Fibroblast of mammary gland (primary cell): ENCODE measurements at places on chromosomes 4 and X.

GRCh38 chr4:114780205-114780604, 181.6 kb downstream of the UGT8 start:
- peak; percentile 17 for DNase-seq

DNA sequence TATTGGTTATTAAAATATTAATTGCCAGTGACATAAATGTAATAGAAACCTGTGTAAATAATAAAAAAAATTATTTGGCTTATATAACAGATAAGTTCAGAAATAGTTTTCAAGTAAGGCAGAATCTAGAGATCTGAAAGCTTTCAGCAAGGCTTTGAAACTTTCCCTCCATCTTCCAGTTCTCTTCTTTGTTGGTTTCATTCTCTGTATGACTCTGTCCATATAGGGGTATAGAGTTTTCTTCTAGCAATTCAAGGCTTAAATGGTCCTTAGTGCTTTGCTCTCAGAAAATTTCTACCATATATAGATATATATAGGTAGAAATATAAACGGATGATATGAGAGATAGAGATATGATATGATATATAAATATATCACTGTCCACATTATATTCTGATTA, 160.5 kb upstream of the GABRA2 start:
- DNase-seq, result no peak

DNA sequence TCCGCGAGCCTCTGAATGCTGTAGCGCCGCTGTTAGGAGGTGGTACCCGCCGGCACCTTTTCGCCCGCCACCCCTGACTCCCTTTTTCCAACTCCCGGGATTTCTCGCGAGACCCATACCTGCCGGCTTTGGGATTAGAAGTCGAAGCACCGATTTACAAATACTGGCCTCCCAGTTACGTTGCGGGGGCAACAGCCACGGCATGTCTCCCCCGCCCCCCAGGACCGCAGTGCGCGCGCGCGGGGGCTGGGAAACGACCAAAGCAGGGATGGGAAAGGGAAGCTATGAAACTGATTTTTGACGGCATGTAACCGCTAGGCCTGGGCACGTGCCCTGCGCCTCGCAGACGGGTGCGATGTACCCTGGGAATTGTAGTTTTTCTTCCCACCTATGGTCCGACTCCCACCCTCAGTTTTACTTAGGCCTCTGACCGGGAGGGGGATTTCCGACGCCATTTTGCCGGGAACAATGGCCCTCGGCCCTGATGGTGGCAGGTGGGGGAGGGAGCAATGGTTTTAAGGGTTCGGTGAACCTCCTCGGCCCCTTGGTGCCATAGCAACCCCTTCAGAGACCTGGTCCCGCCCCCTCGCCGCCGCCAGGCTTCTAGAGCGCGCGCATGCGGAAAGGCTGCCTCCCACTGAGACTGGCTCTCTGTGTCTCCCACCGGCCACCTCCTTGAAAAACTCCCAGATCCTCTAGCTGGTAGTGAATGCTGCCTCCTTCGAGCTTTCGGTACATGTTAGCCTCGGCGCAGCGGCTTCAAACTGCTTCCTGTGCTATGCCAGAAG, 772 bp upstream of the WNK3 start:
- DNase-seq, result peak; percentile 22

DNA sequence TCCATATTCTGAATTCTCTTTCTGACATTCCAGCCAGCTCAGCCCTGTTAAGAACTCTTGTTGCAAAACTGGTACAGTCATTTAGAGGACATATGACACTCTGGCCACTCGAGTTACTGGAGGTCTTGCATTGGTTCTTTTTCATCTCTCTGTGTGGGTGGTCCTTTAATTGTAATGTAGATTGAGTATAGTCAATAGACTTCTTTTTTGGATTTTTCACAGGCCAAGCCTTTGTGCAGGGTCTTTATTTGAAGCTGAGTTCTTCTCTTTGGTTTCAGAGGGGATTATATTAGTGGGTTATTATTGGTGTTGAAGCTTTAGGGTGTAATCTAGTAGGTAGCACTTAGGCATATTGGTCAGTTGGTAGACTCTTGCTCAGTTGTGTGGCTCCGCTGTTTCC, 118.0 kb upstream of the GIMD1 start:
- DNase-seq, result no peak

- DNase-seq, result peak; percentile 75
These were observed 43.2 kb downstream of the SLC9A6 start for GRCh38 chrX:136028383-136028984.

- DNase-seq, result peak; percentile 8
These were observed 404.0 kb upstream of the F9 start for GRCh38 chrX:139126493-139126892.

- no peak for DNase-seq
These were observed 537.0 kb upstream of the DIAPH2 start for GRCh38 chrX:96147681-96148080.
